Natural killer cell treated with Interleukin-12 subunit alpha and Interleukin-12 subunit beta and Interleukin-15 and Interleukin-18, amount 100 ng/mL, for 72 hours (primary cell): ENCODE measurements at places on chromosomes 1 and 21.

GRCh38 chr21:26595971-26596370 lies 22.9 kb upstream of the CYYR1 start:
- DNase-seq: no peak

DNA sequence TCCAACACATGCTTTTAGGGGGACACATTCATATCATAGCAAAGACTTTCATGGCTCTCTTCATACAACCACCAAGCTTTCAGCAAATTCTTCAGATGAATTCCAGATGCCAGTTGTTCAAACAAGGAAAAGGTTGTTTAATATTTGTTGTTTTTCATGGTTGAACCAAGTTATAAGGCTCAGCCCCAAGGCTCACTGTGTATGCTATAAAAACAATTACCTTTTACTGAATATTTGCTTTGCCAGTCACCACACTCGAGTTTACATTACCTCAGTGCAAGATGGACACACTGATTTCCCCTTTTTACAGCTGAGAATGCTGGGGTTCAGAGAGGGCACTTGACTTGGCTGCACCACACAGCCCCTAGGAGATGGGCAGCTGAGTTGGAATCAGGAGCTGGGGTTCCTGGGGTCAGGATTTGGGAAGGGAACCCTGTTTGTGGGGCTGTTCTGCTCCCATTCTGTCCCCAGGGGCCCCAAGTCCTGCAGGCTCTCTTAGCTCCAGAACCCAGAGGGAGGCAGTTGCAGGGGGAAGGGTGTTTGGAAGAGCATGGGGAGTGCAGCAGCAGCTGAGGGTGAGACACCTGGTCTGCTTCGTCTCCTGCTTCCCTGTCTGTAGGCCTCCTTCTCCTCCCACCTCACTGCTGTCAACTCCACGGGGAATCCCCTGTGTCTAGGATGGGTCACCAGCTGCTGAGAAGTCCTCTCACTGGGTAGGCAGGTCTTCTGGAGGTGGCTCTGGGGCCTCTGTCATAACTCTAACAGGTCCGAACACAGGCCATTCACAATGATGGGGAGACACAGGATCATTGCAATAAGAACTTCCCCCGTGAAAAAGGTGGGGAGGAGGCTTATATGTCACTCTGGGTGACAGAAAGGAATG lies 12.8 kb upstream of the TMPRSS2 start:
- DNase-seq: no peak

- DNase-seq: no peak
Observed at GRCh38 chr1:198529414-198529813, 11.1 kb downstream of the ATP6V1G3 start.

DNA sequence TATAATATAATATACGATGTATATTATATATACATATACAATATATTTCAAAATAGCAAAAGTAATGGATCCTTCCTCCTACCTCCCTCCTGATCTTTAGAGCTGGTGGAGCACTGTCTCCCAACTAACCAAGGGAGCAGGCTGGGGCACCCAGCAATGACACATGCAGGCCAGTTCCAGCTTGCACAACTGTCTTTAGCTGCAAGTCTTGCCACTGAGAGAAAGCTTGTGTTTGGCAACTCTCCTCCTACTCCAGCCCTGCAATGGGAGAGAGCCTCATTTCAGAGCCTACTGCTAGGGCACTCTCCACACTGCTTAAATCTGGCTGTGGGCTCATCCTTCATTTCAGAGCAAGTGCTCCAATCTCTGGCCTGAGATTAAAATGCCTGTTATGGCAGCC lies 469.8 kb upstream of the OLFM3 start:
- DNase-seq: no peak
